ENCODE measurements at places on chromosomes 16 and 17.

GRCh38 chr16:78128913-78129312, 29.5 kb downstream of the WWOX start:
- no peak for DNase-seq

DNA sequence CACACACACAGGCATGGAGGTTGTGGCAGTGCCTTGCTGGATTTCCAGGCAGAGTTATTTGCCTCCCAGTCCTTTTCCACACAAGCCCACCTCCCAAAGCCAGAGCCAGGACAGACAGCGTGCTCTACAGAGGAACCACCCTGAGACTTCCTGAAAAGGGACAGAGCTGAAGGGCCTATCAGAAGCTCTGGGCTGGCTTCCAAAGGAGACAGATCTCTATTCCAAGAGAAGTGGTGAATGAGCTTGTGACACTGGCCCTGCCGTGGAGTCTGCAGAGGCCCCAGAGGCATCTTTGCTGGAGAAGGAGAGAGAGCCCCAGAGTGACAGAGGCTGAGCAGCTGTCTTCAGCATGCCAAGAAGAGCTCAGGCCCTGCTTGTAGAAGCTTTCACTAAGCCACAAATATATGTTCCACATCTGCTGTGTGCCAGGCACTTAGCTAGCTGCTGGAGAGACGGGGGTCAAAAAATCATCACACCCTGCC, 8.3 kb upstream of the LPCAT2 start:
- no peak for DNase-seq

GRCh38 chr16:78761427-78761826, 662.0 kb downstream of the WWOX start:
- DNase-seq = no peak

DNA sequence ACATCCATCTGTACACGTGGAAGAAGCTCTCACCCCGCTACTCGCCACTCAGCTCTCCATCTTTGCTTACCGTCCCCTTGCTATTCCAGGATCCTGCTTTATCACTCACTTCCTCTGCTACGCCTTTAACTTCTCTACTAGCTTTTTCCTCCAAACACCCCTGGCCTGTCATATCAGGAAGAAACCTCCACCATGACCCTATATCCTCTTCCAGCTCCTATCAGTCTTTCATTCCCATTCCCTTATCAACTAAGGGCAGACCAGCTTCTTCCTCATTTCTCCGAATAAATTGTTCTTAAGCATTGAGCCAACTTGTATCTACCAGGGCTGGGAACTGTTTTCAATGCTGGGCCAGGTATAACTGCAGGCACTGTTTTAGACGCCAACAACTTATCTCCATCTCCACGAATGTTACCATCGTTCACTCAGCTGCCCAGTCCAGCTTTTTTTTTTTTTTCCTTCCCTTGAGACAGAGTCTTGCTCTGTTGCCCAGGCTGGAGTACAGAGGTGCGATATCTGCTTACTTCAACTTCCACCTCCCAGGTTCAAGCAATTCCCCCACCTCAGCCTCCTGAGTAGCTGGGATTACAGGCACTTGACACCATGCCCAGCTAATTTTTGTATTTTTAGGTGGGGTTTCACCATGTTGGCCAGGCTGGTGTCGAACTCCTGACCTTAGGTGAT, 4.3 kb downstream of the IQCK start:
- DNase-seq = no peak

DNA sequence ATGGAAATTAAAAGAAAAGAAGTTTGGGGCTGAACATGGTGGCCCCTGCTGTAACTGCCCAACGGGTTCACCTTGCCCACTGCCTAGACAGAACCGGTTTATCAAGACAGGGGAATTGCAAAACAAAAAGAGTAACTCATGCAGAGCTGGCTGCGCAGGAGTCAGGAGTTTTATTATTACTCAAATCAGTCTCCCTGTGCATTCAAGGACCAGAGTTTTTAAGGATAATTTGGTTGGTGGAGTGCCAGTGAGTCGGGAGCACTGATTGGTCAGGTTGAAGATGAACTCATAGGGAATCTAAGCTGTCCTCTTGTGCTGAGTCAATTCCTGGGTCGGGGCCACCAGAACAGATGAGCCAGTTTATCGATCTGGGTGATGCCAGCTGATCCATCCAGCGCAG, 4.4 kb upstream of the SCPEP1 start:
- DNase-seq = no peak

DNA sequence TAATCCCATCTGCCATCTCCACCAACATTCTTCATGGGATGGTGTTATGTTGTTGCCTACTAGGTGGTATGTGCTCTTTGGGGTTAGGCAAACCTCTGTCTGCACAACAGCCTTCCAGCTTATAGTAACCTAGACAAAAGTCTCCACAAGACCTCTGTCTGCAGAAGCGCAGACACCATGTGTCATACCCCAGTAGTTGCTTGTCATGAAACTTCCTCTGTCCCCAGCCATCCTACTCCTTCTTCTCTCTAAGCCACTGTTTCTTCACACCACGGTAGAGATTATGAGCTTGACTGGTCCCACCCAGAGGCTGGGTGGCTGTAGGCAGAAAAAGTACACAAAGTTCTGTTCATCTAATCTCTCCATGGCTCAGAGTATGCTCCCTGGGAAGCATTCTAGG, 100.3 kb downstream of the MAF start:
- DNase-seq = no peak

DNA sequence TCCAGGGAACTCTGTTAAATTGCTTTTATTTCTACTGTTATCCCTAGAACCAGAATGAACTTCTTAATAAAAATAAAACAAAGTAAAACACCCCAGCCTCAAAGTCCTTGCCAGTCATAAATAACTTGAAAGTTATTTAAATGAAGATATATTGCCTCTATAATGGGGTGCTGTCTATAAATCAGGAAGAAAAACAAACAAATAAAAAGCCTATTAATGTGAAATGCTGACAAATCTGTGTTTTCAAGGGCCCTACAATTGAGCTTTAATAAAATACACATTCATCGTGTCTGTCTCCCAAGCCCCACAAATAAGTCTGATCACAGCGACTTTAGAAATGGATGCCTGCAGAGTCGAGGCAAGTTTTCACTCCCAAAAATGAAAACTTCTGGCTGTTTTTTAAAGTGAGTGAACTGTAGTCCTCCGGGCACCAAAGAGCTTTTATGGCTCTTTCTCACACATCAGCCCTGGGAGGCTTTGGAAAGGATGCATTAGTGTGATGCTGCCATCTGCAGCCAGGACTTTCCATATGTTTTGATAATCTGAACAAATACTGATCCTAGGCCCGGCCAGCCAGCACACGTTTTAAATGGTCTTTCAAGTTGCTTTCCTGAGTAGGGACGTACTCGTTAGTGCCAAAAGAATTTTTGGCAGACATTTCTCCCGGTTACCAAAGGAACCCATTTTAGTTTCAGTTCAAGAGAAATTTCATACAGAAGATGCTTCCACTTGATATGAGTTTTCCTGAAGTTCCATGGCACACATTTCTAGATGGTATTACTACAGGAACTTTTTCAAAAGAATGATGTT, 16.3 kb downstream of the NACA2 start:
- no peak for DNase-seq

DNA sequence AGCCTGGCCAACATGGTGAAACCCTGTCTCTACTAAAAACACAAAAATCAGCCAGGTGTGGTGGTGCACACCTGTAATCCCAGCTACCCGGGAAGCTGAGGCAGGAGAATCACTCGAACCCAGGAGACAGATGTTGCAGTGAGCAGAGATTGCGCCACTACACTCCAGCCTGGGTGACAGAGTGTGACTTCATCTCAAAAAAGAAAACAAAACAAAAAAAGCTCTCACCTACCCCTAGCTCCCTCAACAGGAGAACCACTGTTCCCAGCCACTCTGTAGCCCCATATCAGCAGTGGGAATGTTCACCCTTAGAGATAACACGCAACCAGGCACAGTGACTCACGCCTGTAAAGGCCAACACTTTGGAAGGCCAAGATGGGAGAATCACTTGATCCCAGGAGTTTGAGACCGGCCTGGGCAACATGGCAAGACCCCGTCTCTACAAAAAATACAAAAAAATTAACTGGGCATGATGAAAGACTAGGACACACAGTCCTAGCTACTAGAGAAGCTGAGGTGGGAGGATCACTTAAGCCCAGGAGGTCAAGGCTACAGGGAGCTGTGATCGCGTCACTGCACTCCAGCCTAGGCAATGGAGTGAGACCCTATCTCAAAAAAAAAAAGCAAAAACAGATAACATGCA, 5.4 kb downstream of the TMC8 start:
- DNase-seq = no peak

- peak; percentile 37 for DNase-seq
These were observed 1.2 kb upstream of the KATNB1 start for GRCh38 chr16:57734308-57734924.

GRCh38 chr17:9817086-9817485, 4.8 kb downstream of the GSG1L2 start:
- no peak for DNase-seq

GRCh38 chr17:48250949-48251348, 143.4 kb downstream of the SNX11 start:
- DNase-seq = no peak

DNA sequence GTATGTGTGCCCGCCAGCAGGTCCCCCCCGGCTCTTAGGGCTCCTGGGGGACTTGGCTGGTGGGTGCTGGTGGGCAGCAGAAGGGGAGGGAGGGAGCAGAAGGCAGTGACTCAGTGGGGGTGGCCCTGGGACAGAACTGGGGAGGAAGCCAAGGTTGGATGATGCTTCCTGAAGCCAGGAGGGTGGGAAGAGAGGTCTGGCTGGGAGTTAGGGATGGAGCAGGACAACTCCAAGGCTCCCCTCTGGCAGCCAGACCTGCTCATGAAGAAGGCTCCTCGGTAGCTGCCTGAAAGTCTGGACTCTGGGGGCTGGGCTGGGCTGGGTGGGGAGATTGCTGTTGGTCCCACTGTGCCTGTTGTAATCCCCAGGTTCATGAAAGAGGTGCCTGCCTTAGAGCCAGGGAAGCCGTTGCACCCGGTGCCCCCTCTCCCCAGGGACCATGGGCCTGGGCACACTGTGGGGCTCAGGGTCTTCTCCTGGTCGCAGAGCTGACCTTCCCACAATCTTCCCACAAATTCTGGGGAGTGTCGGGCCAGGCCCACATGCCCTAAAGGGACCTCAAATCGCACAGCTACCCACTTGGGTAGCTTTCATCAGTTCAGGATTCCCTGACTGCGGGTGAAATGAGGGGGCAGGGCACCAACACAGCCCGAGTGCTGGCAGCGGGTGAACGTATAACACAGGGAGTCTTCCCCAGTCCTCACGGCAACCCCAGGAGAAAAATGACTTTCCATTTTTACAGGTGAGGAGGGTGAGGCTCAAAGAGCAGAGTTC, 1.1 kb upstream of the PLEKHG4 start:
- DNase-seq = peak; percentile 16

- DNase-seq = no peak
These were observed 12.8 kb upstream of the CDRT4 start for GRCh38 chr17:15480204-15480603.

GRCh38 chr17:81808778-81809555, 5.0 kb downstream of the GCGR start:
- DNase-seq = no peak

DNA sequence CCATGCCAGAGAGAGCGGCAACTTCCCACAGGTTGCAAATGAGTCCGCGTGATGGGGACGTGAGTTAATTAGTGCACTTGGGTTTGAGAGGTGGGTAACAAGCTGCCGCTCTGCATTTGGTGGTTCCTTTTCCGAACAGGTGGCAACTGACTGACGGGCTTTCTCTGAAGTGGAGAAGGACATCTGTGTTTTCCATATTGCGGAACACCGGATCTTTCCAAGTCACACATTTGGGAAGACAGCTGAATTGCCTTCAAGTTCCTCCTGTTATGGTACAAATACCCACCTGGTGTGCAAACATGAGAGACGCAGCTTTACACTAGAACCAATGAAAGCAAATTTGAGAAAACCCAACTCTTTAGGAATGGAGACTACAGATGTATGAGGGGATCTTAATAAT, 451.3 kb upstream of the ZFHX3 start:
- DNase-seq = no peak

- no peak for DNase-seq
These were observed 868 bp downstream of the MED13 start for GRCh38 chr17:62064029-62064790.

GRCh38 chr16:52078716-52079655, 468.0 kb downstream of the TOX3 start:
- DNase-seq = no peak

DNA sequence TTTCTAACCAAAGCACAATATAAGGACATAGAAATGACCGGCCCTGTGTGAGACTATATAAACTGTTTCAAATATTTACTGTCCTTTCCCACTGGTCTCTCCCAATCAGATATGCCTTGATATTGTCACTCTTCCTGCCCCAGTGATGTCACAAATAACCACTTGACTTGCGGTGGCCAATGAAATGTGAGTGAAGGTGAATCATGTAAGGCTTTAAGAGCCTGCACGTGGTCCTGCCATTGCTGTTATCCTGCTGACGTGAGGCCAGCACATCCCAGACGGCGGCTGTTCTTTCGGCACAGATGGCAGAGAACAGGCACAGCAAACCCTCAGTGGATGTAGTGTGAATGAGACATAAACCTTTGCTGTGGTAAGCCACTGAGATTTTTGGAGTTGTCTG, 5.4 kb upstream of the KLHL11 start:
- no peak for DNase-seq

DNA sequence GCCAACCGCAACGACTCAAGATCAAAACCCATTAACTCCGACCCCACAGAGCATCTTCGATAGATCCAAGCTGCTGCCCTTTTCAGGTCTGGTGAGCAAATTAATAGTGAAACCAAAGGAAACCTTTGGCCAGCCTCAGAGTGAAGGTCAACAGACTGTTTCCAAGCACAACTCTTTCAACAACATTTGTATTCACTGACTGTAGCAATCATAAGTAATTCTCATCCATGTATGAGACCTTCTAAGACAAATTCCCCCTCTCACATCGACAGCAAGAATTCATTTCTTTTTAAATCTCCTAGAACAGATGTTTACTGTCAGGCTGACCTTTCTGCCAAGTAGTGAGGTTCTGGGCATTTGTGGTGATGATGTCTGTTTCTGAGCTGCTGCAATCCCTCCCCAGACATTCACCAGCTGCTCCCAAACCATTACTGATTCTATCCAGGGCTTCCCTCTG, 64.2 kb downstream of the SLC39A11 start:
- no peak for DNase-seq

DNA sequence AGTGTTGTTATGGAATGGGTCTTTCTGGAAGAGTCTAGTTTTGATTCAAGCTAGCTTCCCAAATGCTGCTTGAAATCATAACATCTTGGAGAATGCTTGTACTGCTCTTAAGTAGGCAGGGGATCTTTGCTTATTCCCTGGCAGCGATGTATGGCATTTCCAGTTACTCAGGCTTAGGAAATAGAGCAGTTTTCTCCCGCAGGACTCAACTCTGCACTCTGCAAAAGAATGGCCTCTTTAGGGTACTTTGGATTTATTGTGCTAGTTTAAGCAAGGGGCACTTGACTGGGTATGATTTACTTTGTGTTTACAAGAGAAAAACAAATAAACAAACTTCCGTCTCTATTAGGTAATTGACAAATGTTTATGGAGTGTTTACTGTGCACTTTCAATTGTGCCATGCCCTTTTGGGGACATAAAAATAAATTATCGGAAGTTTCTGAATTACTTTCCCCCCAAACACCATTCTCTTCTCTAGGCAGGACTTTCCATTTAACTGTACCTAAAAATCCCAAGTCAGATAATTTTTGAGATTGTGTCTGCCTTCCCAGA, 164.0 kb downstream of the MAP2K6 start:
- DNase-seq = no peak

- DNase-seq = no peak
These were observed 6.7 kb downstream of the NLRC3 start for GRCh38 chr16:3570420-3571062.
